H54 (cell line): ENCODE measurements at places on chromosomes 5 and 9.

DNA sequence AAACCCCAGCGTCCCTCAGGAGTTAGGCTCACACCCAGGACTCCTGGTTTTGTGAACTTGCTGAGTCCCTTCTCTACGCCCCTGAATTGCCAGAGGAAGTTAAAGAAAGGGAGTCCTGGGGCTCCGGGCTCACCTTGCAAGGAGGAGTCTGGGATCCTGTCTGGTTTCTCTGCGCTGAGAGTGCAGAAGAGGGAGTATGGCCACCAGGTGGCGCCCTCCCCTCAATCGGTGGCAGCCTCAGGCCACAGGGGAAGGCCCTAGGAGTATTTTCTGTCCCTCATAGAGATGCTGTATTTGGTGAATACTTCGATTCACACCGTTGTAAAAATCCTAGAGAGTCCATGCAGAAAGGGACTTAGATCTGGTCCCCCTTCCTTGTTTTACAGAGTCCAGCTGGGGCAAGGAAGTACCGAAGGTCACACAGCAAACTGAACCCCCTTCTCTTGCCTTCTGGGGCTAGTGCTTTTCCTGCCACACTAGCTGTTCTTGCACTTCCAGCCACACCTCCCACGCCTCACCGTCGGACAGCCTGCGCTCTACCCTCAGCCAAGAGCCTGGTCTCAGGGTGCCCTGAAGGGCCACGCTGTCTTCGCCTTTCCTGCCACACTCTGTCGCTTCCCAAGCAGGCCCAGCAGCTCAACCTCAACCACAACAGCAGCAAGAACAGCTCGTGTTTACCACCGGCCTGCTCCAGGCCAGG, 10.2 kb downstream of the HAND1 start:
- peak; percentile 91 for DNase-seq

- DNase-seq = peak; percentile 36
Measured at GRCh38 chr5:39501397-39501796, 76.6 kb upstream of the DAB2 start.

DNA sequence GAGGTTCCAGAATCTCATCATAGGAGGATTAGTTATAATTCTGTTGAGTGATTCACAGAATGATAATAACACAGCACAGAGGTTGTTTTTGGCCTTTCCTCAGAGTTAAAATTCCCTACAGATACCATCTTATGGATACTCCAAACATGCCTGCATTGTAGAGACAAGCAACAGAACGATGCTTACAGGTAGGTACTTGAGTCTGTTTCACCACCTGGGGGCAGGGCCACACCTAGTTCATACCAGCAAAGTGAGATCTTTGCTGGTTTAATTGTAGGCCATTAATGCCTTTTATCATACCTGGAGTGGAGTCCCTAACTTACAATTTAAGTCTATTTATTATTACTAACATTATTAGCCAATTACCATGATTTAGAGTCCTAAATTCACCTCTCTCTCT, 416.5 kb upstream of the TLE4 start:
- DNase-seq = no peak

- no peak for DNase-seq
Measured at GRCh38 chr5:10019236-10019635, 230.5 kb downstream of the ATPSCKMT start.

DNA sequence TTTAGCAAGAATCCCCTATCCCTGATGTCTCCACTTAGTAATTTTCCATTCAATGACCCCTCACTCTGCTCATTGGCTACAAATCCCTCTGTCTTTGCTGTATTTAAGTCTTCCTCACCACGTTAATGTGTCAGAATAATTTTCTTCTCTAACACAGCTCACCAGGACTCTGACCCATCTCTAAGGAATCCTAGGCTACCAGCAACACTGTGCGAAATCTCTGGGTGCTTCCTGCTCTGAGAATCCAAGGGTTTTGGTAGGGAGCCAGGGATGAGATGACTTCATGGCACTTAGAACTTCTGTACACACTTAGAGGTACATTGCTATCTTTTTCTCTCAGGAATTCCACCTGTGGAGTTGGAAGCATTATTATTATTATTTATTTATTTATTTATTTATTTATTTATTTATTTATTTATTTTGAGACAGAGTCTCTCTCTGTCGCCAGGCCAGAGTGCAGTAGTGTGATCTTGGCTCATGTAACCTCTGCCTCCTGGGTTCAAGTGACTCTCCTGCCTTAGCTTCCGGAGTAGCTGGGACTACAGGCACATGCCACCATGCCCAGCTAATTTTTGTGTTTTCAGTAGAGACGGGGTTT, 53.5 kb downstream of the FOXI1 start:
- peak; percentile 60 for DNase-seq
